COLO829 (cell line): ENCODE measurements at places on chromosomes 4 and X.

DNA sequence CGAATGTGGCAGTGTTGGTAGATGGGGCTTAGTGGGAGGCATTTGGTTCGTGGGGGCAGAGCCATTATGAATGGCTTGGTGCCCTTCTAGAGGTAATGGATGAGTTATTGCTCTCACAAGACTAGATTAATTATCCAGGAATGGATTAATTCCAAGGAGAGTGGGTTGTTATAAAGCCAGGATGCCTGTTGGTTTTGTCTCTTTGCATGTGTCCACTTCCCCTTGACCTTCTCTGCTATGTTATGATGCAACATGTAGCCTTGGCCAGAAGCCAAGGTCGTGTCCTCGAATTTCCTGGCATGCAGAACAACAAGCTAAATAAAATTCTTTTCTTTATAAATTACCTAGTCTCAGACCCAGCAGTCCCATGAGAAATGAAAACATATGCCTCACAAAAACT, 111.2 kb upstream of the PLS3 start:
- peak; percentile 13 for DNase-seq

DNA sequence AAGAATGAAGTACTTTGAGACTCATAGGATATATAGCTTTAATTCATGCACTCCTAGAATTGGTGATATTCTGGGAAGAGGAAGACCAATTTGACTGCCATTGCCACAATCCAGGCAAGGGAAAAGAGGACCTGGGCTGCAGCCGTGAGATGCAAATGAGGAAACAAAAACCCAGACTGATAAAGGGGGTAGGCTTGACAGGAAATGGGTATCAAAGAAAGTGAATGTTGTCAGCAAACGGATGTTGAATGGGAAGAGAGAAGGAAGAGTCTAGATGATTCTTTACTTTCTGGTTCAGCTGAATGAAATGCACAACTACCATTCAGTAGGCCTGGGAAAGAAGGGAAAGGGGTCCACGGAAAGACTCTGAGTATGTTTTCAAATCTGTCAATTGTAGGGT, 17.1 kb upstream of the ARHGEF6 start:
- DNase-seq = no peak

DNA sequence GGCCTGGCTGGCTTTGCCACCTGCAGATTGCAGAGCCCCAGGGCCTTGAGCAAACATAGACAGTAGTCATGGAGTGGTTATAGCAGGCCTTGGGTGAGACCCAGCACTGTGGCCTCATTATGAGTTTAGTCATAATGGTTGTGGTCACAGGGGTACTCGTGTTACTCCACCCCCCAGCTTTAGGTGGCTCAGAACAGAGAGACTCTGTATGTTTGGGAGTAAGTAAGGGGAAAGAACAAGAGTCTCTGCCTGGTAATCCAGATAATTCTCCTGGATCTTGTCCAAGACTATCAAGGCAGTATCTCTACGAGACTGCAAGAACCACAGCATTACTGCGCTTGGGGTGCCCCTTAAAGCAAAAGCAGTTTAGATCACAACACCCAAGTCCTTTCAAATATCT, 62.3 kb upstream of the SCRG1 start:
- peak; percentile 11 for DNase-seq

DNA sequence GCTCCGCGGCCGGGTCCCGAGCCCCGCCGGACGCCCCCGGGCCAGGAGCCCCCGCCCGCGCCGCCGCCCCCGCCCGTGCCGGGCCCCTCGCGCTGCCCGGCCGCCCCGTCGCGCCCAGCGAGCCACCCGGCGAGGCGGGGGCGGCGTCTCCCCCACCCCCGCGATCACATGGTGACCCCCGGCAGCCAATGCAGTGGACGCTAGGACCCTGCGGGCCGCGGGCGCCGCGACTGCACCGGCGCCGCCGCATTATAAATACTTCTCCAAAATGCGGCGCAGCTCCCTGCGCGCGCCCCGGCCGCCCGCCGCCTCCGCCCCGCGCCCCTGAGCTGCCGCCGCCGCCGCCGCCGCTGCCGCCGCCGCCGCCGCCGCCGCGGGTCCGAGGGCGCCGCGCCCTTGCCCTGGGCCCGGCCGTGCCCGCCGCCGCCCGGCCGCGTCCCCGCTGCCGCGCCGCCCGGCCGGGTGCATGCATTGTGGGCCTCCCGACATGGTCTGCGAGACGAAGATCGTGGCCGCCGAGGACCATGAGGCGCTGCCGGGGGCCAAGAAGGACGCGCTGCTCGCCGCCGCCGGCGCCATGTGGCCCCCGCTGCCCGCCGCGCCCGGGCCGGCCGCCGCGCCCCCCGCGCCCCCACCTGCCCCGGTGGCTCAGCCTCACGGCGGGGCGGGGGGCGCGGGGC, at the start of gene NAT8L:
Gene NAT8L, plus strand, starts transcription at position 282 of the 680 bp plus-strand sequence. Its CDS starts 185 bp downstream, at position 467.
- DNase-seq = no peak

- no peak for DNase-seq
Observed at GRCh38 chr4:182738283-182739047, 178.7 kb downstream of the DCTD start.

GRCh38 chrX:136205882-136206380, 45.3 kb downstream of the MAP7D3 start:
- DNase-seq = no peak

DNA sequence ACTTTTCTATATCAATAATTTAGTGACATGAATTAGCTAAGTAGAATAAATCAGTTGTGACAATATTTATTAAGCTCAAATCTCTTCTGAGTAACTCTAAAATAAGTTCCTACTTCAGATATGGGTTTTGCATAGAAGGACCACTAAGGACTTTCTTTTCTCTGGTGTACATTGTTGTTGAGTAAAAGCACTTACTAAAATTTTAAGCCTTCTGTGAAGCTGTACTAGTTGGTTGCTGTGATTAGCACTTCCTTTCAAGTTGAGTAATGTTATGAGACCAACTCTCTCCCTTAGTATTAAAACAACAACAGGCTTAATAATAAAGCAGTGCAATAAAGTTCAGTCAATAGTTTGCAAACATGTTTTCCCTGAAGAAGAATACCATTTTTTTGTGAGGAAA, 667.4 kb upstream of the NDST4 start:
- no peak for DNase-seq

DNA sequence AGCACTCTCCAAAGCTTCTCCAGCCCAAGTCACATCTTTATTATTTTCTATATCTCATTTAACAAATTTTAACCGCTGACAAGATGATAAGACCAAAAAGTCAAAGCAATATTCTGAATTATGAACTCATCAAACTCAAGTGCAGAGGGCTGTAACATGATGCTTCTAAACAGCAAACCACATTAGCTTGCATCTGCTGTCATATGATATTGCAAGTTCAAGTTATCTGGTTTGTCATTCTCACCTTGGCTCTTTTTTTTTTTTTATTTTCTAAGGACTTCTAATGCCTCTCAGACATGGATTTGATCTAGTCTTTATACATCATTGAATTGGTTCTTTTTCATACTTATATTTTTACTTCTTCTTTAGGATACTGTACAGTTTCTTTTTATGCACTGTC, 93.4 kb downstream of the SLC10A7 start:
- DNase-seq = no peak

GRCh38 chr4:180116840-180117239, 2126.4 kb upstream of the TENM3 start:
- DNase-seq = no peak

GRCh38 chr4:23911675-23912455, 22.0 kb upstream of the PPARGC1A start:
- DNase-seq = no peak

DNA sequence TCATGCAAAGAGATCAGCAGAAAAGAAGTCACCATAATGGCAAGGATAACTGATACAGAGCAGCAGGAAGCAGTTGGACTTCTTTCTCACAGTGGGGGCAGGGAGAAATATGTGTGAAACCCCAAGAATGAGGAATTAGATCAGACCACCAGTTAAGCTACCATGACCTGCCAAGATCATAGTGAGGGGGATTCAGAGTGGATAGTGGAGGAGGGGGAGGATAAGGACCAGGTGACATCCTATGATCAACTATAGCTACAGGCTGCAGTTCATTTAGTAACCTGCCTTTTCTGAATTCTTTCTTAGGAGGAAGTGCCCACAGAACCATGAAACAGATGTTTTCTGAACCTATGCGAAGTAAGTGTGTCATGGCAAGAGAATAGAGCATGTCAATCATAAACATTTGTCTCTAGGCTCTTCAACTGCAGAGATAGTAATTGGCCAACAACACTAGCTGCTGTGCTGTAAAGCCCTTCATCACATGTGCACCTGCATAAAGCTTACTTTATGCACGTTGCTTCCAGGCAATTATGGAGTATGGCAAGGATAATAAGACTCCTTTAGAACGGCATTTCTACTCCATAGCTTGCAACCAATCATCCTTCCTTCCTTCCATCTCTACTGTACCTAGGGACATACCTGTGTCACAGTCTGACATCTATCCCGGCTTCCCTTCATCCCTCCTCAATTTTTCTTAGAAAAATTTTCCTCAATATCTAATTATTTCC, 329.7 kb downstream of the EPHA5 start:
- DNase-seq = no peak
